Liver (tissue), 10 donors: ENCODE measurements at places on chromosomes 1 and 21.

GRCh38 chr1:202630541-202630940 lies 79.7 kb downstream of the SYT2 start:
- no peak for DNase-seq

DNA sequence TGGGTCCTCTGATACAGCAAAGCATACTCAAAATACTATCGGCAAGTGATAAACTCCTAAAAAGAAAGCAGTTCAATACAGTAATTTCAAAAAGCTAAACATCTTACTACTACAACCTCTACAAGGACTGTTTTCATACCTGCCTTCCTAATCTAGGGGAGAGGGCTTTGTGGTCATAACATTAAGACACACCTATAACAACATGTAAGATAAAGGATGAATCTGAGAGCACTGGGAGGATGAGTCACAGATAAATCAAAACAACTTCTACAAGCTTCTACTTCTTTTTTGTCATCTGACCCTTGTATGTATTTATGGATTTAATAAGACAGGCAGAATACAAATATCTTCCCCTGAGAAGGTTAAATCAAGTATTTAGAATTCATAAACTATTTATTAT lies 40.0 kb downstream of the LTN1 start:
- DNase-seq, result no peak

GRCh38 chr1:206809504-206810084 lies 37.3 kb upstream of the IL10 start:
- no peak for DNase-seq

DNA sequence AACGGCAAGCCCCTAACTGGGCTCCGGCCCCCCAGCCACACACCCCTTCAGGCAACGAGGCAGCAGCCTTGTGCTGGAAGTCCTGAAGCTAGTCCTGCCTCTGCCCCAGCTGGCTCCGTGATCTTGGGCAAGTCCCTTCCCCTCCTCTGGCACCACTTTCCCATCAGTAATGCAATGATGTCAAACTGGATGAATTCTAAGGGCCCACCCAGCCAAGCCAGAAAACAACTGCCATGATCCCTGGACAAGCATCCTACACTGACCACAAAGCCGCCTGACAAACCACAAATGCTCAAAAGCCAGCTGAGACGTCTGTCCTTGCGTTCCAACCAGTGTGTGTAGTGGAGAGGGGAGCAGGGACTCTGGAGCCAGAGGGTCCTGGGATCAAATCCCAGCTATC lies 26.8 kb downstream of the IFFO2 start:
- no peak for DNase-seq

GRCh38 chr1:109309347-109309746 lies 2.5 kb upstream of the MYBPHL start:
- DNase-seq, result no peak

GRCh38 chr21:35720208-35720731 lies 340.1 kb downstream of the SETD4 start:
- no peak for DNase-seq

GRCh38 chr1:64268653-64269557 lies 65.5 kb downstream of the UBE2U start:
- DNase-seq, result peak; percentile 71

- DNase-seq, result no peak
Observed at GRCh38 chr1:3662080-3662671, 9.9 kb downstream of the TP73 start.

- DNase-seq, result no peak
Observed at GRCh38 chr1:204102739-204103430, 30.0 kb downstream of the SOX13 start.

- no peak for DNase-seq
Observed at GRCh38 chr1:52634111-52634510, 1.1 kb downstream of the SHISAL2A start.

- no peak for DNase-seq
Observed at GRCh38 chr1:18940303-18941020, 16.0 kb downstream of the IFFO2 start.

- DNase-seq, result no peak
Observed at GRCh38 chr1:153312570-153313186, at the start of gene PGLYRP3. Gene PGLYRP3 (minus strand): TSS chr1:153312952. CDS start chr1:153310665, 2,287 bp downstream.

DNA sequence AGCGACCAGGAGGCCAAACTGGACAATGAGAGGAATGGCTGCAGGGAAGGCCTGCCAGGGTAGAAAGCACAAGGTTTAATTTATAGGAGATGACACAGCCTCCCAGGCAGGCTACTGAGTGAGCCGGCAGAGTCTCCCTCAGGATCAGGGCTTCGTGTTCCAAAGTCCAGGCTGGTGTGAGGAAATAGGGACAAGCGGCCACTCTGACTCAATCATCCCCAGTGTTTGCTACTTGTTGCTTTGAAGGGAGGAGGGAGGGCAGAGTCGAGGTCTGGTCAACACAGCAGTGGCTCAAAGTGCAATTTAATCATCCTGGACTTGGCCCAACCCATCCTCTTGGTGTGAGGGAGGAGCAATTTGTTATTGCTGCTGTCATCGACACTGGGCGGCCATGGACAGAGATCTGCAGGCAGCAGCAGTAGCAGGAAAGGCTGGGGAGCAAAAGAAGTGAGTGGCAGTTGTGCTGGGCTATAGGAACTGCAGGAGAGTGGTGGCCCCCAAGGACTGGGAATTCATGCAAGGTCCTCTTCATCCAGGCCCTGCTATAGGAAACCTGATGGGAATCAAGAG lies 27.5 kb downstream of the TBX15 start:
- peak; percentile 68 for DNase-seq

DNA sequence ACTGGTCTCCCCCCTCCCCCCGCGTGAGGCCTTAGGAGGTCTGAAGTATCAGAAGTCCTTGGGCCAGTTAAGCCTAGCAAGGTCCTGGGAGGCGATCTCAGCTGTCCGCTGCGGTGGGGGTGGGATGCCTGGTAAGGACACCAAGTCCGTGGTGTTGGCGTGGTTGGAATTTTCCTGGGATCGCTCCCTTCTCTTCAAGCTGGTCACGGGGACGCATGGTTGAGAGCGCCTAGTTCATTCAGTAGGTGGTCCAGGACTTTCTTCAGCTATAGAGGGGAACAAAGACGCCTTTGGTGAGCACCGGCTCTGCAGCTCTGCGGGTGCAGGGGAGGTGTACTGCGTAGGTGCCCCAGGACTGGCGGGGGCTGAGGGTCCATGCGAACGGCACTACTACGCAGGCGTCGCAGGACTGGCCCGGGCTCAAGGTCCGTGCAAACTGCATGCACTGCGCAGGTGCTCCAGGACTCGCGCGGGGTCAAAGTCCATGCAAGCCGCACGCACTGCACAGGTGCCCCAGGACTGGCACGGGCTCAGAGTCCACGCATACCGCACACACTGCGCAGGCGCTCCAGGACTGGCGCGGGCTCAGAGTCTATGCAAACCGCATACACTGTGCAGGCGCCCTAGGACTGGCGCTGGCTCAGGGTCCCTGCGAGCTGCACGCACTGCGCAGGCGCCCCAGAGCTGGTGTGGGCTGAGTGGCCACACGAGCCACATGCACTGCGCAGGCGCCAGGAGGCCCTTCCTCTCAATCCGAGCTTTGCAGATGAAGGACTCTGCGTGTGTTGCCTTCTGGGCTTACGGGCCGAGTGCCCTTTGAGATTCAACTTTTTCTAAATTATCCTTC lies 36.6 kb upstream of the HMGN1 start:
- DNase-seq, result peak; percentile 73

- DNase-seq, result no peak
Observed at GRCh38 chr1:25629836-25630235, 13.2 kb downstream of the MAN1C1 start.

DNA sequence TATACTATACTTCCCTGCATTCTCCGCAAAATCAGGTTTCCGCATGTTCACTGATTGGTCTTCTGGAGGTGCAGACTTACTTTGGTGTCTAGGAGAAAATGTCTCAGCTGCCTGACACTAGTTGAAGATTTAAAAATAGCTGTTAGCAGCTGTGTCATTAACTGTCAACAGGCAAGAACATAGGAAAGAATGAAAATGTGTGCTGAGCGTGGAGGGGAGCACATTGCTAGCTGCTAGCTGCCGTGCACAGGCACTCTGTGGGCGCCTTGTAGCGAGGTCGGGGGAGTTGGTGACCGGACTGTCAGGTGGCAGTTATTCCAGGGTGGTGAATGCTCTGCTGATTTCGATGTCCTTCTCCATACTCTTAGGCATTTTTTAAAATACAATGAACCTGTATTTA lies 5.2 kb downstream of the FAAH start:
- no peak for DNase-seq

DNA sequence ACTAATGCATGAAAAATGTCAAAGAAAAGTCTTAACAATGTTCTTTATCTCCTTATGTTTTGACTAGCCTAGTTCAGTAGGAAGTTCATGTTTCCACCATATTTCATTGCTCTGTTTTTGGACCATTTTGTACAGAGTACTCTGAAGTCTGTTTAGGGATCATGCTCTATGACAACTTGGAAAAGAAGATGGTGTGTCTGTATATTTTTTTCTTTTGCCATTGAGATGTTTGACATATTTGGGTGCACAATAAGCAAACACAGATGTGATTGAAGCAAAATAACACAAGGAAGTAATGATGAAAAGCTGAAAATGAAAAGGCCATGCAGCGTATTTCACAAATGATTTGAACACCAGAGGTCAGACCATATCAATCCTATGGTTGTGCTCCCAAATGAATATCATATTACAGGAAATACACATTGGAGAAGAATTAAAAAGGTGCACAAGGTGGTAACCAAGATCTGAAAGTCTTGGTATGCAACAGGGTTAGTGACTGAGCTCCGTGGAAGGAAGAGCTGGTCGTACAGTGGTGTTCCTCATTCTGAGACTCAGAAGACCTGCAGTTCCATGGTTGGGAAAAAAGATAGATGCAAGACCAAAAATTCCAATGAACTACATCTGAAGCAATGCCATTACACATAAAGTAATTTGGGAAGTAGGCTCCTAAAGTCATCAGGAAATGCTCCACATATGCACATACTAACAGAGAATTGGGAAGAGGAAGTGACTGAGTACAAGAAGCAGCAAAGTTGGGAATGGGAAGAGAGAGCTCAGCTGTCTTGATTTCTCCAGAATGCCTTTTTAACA lies 463.5 kb downstream of the LMO4 start:
- DNase-seq, result no peak

GRCh38 chr1:6129313-6129712 lies 50.8 kb downstream of the CHD5 start:
- no peak for DNase-seq

- no peak for DNase-seq
Observed at GRCh38 chr1:206839857-206840256, 25.6 kb upstream of the IL20 start.

DNA sequence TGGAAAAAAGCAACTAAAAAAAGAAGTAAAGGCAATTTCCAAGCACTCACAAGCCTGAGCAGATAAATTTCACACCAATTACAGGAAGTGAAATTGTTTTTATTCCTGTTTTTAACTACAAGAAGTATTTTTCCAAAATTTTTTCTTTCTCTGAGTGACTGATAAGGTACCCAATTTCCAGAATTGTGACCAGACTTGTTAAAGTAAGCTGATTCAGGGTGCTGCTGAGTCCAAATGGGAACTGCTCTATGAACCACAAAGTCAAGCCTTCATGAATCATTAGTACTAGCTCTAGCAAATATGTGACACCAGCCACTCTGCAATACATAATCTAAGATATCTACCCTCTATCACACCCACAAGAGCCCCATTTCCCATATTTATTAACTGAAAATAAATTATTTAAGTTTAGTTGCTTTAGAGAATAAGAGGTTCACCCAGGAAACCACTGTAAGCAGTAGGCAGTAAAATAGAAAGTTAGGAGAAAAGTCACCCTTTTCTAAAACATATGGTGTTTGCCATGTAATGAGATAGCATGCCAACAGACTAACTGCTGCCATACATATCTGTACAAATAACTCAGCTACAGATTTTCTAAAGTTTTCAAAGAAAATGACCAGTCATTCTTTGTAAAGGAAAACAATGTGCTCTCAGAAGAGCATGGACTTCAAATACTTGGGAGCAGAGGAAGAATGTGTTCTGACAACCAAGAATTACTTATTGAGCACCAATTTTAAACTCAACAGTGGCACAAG lies 43.1 kb upstream of the TNFSF18 start:
- no peak for DNase-seq

DNA sequence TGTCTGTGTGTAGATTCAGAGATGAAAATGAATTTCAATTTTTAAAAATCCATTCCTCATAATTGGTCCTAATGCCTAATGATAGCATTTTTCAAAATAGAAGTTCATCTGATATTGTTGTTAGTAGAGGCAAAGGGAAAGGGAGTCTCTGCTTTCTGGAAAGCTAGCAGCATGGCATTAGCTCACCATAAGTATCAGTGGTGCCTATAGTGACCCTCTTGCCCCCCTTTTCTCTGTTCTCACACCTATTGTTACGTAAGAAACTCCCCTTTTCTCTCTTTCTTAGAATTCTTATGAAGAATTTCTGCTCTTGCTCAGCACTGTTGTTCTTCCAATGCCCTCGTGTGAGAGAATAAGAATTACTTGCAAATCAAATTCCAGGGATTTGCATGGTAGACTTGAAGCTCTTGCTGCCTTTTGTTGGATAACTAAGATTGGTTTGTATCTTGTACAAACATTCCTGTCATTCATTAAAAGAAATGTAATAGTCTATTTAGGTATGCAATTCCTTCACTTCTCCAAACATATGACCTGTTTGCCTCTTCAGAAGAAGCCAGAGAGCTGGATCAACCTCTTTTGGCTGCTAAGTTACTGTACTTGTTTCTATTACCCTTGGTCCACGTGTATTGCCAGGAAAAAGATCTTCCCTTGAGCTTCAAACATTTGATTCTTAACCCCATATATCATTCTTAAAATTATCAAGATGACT lies 69.2 kb upstream of the MAGI3 start:
- no peak for DNase-seq

GRCh38 chr21:44540741-44541288 lies 820 bp upstream of the KRTAP10-1 start:
- peak; percentile 19 for DNase-seq

DNA sequence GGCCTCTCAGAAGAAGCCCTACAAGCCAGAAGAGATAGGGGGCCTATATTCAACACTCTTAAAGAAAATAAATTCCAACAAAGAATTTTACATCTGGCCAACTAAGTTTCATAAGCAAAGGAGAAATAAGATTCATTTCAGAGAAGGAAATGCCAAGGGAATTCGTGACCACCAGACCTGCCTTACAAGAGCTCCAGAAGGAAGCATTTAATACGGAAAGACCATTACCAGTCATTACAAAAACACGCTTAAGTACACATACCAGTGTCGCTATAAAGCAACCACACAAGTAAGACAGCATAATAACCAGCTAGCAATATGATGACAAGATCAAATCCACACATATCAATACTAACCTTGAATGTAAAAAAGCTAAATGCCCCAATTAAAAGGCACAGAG lies 704.9 kb upstream of the CHRM3 start:
- no peak for DNase-seq

GRCh38 chr1:3625151-3625907 lies 514 bp downstream of the TPRG1L start:
- DNase-seq, result peak; percentile 70

GRCh38 chr1:43577655-43578542 lies 47.2 kb downstream of the PTPRF start:
- no peak for DNase-seq
